ENCODE measurements at places on chromosomes 2 and 18.

DNA sequence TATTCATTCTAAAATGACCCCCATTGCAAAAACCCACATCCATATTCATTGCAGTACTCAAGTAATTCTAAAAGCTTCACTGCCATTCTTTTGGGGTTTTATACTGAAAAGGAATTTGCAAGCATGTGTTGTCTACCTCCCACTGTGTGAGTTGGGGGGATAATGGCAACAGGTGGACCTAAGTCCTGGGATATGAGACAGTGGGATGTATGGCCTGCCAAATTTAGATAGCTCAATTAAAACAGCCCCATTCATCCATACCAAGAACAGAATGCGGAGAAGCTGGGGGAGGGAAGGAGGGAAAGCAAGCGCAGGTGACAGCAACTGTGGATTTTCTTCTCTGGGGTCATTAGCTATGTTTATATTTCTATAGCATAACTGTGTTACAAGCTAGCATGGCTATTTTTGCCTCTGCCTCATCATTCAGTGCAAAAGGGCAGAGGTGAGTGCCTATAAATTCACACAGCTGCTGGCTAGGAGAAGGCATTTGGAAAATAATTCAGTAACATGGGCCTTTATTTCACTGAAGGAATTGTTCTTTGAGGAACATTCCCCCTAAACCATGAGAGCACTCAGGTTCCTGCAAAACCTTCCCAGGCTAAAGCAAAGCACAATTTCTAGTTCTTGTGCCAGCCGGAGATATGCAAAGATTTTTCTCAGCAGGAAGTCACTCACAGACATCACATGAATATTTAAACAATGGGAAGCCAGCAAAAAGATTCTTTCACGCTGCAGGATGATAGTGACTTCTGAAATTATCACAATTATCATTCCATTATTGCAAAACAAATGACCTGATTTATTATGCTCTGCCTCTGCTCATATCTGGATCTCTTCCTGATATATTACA is 393.9 kb upstream of the ACVR2A start:
- no peak for DNase-seq

DNA sequence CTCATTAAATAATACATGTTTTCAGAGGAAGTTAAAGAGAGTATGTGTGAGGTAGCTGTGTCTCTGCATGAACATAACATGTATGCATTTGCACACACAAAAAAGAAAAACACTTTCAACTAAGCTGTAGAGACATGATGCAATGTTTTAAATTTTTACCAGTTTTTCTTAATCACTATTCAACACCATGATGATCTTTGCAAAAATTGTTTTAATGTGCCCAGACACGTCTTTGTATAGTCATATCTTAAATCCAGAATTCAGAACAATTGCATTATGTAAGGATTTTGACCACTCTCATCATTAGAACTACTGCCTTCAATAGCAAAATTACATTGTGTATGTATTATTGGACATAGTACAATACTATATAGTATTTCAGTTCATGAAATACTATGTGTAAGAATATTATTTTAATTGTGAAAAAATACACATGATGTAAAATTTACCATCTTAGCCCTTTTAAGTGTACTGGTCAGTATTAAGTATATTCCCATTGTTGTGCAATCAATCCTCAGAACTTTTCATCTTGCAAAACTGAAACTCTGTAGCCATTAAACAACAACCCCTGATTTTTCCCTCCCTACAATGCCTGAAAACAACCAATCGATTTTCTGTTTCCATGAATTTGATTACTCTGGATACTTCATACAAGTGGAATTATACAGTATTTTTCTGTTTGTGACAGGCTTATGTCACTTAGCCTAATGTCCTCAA is 104.5 kb upstream of the ACVR2A start:
- DNase-seq = no peak

DNA sequence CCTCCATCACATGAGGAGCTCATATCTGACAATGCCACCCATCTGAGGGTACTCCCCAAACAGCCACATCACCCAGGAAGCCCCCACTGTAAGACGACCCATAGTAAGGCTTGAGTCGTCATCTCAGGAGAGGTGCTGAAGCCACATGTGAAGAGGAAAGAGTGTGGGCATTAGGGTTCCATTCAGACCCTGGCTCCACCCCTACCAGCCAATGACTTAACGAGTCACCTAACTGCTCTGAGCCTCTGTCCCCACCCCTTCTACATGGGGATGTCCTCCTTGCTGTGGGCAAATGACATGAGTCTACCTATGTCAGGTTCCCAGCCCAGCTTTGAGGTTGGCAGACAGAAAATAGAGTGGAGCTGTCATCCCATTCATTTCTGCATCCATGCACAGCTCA is 46.3 kb downstream of the C1QL2 start:
- no peak for DNase-seq

DNA sequence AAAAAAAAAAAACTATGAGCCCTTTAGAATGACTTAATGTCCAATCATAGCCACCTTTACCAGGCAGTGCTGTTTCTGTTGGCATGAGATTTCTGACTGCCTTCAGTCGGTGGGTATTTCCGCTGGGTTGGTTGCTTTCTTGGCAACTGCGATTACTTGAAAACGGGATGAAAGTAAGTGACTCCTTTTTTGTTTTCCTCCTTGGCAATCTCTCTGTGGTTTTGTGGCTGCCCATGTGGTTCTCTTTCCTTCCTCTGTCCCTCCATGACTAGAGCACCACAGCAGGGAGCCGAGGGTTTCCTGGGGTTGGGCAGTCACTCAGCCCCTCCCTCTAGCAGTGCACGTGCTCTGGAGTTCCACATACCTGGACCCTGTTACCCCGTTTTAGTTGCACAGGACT is 112.1 kb downstream of the KLHL29 start:
- DNase-seq = no peak

- DNase-seq = peak; percentile 79
Observed at GRCh38 chr2:234308813-234309195, 188.1 kb downstream of the ARL4C start.

DNA sequence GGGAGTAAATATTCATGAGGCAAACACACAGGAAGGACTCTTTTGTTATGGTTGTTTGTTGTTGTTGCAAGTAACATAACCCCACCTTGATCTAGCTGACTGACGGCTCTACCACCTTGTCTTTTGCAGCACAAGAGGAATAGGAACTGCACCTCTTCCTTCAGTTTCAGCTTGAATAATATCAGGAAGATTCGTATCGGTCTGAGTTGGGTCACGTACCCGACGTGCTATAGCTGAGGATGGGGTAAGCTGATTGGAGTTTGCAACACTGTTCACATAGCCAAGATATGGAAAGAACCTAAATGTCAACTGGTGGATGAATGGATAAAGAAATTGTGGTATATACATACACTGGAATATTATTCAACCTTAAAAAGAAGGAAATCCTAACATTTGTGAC is 14.5 kb upstream of the IL1RN start:
- no peak for DNase-seq

DNA sequence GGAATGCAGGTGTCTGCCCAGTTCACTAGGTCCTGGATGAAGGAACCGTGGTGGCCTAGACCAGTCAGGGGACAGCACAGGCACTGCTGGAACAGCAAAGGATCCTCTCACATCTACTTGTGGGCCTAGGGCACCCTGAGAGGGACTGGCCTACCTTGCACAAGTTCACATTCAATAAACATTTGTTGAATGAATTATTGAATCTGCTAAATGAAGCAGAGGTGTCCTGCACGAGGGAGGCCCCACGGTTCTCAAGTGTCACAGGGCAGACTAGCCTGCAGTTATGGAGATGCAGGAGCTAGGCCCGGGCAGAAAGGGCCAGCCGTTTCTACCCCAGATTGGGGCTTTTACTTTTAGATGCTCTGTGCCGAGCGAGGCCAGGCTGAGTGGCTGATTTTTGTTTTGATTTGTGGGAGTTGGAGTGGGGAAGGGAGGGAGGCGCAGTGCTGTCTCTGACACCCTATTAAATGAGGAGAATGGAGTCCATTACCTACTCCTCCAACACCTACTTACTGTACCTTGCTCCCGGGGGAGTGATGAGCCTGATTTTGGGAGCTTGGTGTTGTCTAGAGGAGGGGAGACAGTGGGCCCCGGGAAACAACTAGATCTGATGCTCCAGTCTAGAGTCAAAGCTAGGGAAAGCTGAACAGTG is 18.4 kb downstream of the SH2D6 start:
- DNase-seq = no peak

DNA sequence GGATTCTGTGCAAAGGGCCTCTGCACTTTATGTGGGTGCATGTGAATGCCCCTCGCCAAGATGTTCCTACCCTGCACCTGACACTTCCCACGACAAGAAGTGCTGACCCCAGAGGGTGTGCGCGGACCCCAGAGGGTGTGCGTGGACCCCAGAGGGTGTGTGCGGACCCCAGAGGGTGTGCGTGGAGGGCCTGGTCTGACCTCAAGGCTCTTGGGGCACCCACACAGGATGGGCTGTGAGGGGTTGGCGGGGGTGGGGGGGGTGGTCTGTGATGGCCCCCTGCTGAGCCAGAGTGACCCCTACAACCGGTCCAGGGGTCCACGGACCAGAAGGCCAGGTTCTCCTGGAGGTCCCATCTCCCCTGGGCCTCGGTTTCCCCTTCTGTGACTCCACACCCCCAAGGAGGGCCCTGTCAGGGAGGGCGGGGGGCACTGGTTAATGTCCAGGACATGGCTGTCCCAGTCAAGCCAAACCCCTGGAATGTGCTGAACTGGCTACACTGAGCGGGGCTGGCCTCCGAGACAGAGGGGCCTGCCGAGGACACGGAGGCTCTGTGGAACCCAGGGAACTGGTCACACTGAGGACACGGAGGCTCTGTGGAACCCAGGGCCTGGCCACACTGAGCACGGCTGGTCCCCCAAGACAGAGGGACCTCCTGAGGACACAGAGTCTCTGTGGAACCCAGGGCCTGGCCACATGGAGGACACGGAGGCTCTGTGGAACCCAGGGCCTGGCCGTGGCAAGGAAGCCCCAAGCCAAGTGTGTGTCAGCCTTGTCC is 3.1 kb downstream of the NEU4 start:
- no peak for DNase-seq

DNA sequence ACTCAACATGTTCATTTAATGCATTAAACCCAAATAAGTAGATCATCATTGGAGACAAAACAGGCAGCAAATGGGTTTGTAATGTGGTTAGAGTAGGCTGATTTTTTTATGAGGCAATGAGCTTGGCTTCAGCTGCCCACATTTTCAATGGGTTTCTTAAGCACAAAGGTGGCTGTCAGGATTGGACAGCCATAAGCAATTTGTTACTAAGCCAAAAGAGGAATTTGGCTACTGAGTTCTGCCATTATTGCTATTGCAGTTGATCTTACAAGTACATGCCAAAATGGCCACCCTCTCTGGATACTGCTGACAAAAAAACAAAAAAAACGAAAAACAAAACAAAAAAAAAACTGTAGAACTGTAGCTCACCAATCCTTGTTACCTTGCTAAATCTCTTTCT is 1348.0 kb upstream of the PIK3C3 start:
- no peak for DNase-seq

- DNase-seq = no peak
Observed at GRCh38 chr18:78857314-78858150, 122.1 kb upstream of the SALL3 start.

GRCh38 chr2:163407296-163407695 is 328.5 kb downstream of the FIGN start:
- DNase-seq = no peak

- DNase-seq = no peak
Observed at GRCh38 chr2:207113414-207113813, 52.3 kb downstream of the KLF7 start.

- no peak for DNase-seq
Observed at GRCh38 chr2:217943446-217944321, 59.1 kb downstream of the TNS1 start.

DNA sequence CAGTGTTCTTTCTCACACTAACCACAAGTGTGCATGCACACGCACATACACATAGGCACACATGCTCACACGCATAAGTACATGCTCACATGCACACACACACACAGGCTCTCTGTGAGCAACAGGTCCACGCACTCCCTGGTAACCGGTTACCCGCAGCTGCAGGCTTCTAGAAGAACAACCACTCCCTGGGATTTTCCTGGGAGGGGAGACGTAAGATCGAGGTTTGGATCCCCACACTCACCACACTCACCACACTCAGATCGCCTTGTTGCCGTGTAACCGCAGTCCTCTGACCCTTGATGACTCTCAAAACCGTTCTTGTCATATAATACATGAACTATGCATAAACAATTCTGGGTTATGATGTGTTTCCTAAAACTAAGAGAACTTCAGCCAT is 42.2 kb downstream of the TTC32 start:
- no peak for DNase-seq

GRCh38 chr2:144099780-144100377 is 420.0 kb downstream of the ZEB2 start:
- no peak for DNase-seq

Measured in activated CD4-positive, alpha-beta T cell treated with anti-CD3 and anti-CD28 coated beads, Interleukin-2, amount 50 U/mL, for 24 hours (primary cell).